Activated T-cell treated with anti-CD3 and anti-CD28 coated beads, Interleukin-2, amount 50 U/mL, for 4 hours (primary cell): ENCODE measurements at places on chromosomes 16 and 17.
A peak's percentile ranks its signal among the peaks of the same experiment; 100 is the strongest.

DNA sequence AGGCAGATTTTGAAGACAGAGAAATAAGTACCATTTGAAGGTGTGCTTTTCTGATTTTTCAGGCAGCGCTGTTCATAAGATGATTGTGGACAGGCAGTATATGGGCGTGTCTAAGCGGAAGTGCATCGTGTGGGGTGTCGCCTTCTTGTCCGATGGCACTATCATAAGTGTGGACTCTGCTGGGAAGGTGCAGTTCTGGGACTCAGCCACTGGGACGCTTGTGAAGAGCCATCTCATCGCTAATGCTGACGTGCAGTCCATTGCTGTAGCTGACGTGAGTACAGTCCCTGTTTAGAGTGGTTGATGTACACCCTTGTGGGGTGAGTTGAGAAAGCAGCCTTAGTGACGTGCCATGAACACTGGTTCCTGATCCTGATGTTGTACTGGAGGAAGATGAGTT is 10.7 kb downstream of the UTP4 start:
- no peak for DNase-seq

DNA sequence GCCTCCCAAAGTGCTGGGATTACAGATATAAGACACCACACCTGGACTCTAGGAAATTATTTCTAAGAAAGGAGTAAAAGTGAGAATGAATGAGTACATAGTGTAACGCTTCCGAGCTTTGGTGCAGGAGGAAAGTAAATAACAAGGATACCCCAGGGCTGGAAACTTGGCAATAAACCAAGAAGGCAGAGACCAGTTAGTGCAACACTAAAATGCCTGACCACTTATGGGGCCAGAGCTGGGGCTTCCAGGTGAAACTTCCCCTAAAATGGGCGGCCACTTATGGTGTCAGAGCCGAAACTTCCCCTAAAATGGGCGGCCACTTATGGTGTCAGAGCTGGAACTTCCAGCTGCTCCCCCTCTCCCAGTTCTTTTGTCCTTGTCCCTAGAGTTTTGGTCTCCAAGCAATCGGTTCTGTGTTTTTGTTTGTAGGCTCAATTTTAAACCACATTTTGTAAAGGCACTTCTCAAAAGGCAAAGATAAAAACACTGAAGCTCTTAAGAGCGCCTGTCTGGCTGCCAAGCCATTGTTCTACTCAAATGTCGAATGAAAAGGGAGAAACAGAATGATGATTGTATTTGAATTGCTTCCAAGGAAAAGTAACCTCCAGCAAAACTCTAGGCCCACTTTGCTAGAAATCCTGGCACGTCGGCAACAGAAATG is 63.9 kb downstream of the NXN start:
- no peak for DNase-seq

DNA sequence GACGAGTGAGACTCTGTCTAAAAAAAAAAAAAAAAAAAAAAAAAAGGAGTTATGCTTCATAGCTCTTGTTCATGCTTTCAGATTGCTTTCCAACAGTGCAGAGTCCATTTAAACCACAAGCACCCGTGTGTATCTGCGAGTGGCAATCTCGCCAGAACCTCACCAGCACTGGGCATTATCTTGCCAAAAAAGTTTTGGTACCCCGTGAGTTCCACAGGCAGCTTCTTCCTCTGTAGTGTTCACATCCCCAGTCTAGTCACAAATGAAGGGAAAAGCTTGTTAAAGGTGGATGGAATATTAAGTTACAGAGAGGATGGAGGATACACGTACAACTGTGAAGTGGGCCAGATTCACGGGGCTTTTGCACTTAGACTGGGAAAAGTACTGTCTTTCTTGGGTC is 33.5 kb downstream of the WSB1 start:
- no peak for DNase-seq

GRCh38 chr17:42773290-42774035 is at the start of gene VPS25:
VPS25 (plus strand) TSS chr17:42773449; CDS start chr17:42773476, 27 bp downstream.
- DNase-seq = peak; percentile 67

DNA sequence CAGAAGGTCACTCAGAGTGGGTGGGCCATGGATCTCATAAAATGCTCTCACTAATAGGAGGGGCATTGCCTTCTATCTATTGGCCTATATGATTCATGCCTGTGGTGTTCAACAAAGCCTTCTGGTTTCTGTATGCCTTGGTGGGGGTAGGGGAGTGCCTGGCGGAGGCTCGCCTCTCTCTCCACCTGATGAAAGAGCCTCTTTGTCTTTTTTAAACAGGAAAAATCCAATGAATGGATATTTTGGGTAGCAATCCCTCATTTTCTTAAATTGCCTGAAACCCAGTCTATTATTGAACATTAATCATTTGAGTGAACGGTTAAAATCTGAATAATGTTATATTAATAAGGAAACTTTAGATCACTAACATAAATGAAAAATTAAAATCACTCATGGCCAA is 90.6 kb downstream of the TOX3 start:
- no peak for DNase-seq
